Transverse colon (tissue), 4 donors: ENCODE measurements at places on chromosomes 4 and X. TPM values are rescaled to one million over a fixed set of nuclear protein-coding genes. Genes with fewer than 3 reads are reported as not detected.

The PAK3 gene
- 0.79 TPM for total RNA-seq

The PITX2 gene
- total RNA-seq = 15.2 TPM

DNA sequence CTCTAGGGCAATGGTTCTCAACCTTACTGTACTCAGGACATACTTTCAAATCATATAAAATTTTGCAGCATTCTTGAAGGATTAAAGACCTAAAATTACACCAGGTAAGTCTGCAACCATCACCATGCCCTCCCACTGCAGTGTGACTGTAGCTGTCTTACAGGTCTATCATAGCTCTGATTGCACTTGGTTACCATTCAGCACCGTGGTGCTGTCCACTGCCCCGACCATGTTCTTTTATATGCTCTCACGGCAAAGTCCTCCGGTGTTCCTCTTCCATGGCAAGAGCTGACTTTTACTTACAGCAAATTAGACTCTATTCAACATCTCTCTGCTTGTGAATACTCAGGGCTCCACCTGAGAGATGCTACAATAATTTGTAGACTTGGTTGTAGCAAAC is 11.5 kb downstream of the CRMP1 start:
- no peak for DNase-seq

DNA sequence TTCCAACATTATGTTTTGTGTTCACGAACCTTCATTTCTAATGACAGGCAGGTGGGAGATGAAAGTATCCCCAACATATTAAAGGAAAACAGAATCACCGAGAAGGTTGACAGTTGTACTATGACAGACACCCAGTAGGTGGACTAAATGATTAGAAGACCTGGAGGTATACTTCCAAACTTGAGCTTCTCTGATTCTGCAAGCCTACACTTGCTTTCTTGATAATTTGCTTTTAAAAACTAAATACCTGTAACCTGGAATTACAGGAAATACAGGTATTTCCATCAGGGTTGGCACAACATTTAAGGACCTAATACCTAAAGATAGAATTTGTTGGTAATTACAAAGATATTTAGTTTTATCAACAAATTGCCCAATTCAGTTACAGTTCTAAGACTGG is 43.4 kb downstream of the C4orf51 start:
- DNase-seq = no peak

The PABPC1L2B gene
- not detected for total RNA-seq

- no peak for DNase-seq
These were observed 284.9 kb upstream of the PUDP start for GRCh38 chrX:7432901-7433300.

GRCh38 chr4:150598909-150599308 is 17.0 kb downstream of the MAB21L2 start:
- DNase-seq = no peak
